ENCODE measurements at places on chromosomes 5 and 9.
A peak's percentile ranks its signal among the peaks of the same experiment; 100 is the strongest.

DNA sequence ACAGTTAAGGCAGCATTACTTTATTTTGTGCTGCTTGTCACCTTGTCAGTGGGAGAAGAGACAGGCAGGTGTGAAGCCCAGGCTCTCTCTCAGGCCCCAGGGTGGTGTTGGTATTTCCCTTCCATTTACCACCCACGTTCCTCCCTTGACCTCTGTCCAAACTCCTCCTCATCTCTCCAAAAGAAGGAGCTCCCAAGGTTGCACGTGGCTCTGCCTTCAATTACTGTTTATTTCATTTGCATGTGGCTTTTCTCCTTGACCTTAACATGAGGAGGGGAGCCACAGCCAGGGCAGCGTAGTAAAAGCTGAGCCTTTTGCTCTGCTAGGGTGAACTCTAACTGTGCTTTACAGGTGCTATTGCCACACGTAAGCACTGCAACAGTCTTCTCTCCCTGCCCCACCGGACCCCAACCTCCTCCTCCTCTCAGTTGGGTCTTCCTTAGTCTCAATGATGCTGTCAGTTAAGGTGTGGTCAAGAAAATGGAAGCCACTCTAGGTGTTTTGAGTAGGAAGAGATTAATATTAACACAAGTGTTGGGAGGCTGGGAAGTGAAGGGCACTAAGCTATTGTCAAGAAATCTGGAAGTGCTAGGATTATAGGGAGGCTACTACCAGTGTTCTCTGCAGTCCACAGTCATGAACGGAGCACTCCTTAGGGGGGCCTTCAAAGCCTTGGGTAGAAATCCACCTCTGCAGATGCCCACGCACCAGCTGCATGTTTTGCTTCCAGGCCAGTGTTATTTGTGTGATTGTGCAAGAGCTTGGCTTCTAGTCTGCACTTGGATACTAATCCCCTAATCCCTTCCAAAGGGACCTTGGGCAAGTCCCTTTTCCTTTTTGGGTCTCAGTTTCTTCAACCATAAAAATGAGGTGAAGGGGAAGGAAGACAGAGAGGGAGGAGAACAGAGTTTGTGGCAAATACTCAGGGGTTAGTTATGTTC is 3.9 kb upstream of the ALDH1B1 start:
- DNase-seq: no peak

DNA sequence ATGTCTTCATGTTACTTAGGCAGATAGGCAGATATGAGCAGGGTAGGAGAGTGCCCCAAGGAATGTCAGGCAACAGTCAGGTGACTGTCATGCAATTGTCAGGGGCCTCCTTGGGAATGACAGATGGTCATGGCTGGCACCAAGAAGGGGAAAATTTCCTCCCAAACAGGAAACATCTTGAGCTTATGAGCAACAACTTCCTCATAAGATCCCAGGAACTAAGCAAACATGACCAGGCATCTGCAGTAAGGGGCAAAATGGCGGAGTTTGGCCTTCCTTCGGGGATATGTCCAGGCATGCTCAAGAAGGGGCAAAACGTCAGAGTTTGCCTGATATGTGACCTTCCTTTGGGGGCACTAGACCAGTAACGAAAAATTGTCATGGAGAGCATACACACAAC is 591.8 kb downstream of the PDE4D start:
- no peak for DNase-seq

DNA sequence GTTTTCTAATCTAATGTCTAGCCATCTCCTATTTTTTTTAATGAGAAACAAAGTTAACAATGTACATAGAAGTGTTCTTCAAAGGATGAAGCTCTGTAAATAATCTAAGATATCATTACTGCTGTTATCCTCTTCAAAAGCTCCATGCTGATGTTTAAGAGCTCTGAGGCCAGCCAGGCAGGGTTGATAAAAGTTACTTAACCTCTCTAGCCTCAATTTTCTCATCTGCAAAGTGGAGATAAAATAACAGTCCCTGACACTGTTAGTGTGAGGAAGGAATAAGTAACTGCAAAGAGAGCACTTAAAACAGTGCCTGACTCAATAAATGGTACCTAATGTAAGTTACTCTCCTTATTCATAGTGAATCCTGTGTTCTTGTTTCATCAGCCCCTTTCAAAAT is 60.1 kb downstream of the LHFPL2 start:
- no peak for DNase-seq

DNA sequence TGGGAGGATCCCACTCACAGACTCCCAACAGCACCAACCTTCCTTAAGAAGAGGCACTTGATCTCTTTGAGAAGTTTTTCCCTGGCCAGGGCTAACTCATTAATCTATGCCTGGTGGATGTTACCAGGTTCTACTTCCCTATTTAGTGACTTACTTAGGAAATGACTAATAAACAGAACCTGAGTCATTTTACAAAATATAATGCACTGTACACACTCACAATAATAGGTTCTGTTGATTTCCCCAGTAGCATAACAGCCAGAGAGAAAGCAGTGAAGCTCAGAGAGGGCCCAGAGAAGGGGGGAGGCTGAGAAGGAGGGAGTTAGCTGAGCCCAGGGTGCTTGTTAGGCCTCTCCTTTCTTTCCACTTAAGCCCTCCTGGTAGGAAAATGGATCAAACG is 27.1 kb downstream of the FRMD3 start:
- DNase-seq: no peak

DNA sequence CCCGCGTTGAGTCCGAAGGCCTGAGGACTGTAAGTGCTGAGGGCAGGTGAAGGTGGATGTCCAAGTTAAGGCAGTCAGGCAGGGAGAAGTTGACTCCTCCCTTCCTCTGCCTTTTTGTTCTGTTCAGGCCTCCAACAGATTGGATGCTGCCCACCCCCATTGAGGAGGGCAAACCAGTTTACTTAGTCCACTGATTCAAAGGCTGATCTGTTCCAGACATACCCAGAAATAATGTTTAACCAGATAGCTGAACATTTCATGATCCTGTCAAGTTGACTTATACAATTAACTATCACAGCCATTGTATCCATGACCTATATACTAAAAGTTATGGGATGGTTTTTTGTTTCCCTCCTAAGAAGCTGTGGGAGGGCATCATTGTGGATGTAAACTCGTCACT is 8.3 kb upstream of the TEX48 start:
- no peak for DNase-seq

DNA sequence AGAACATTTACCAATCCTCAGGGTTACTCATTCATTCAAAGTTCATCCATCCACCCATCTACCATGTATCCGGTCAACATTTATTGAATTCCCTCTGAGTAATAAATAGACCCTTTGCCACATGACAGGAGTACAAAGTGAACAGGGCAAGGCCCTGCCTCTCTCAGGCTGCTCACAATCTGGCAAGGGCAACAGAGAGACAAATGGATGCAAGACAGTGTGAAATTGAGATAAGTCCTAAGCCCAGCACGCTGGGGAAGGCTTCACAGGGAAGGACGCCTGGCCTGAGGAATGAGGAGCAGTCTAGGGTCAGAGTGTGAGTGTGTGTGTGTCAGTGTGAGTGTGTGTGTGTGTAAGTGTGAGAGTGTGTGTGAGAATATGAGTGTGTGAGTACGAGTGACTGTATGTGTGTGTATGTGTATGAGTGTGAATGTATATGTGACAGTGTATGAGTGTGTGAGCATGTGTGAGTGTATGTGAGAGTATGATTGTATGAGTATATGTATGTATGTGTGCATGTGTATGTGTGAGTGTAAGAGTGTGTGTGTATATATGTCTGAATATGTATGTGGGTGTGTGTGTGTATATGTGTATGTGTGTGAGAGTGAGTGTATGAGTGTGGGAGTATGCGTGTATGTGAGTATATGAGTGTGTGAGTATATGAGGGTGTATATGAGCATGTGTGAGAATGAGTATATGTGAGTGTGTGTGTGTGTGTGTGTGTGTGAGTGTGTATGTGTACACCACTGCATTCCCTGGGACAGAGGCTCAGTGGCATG is 145.6 kb downstream of the FSTL4 start:
- DNase-seq: no peak

- DNase-seq: peak; percentile 85
Measured at GRCh38 chr5:134577022-134577795, 51.7 kb downstream of the JADE2 start.

GRCh38 chr9:96131825-96132224 is 170.2 kb downstream of the HSD17B3 start:
- no peak for DNase-seq

DNA sequence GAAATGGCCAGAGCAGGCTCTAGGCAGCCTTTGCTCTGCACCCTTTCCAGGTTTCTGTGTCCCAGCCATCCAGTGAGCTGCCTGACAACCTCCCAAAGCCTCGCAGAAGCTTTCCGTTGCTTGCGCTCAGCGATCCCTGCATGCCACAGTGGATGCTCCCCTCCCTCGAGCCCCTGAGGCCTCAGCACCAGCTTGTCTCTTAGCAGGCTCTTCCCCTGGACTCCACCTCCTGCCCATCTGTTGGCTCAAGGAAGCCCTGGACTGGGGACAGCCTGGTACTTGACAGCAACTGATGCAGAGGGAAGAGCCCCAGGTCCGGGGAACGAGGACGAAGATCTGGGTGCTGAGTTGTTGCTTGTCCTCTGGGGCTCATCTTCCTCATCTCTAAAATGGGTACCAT is 23.2 kb downstream of the TSPAN17 start:
- no peak for DNase-seq

GRCh38 chr5:87853541-87853940 is 415.1 kb downstream of the TMEM161B start:
- DNase-seq: no peak

- peak; percentile 42 for DNase-seq
Measured at GRCh38 chr5:176891331-176891958, 7.7 kb downstream of the HK3 start.

DNA sequence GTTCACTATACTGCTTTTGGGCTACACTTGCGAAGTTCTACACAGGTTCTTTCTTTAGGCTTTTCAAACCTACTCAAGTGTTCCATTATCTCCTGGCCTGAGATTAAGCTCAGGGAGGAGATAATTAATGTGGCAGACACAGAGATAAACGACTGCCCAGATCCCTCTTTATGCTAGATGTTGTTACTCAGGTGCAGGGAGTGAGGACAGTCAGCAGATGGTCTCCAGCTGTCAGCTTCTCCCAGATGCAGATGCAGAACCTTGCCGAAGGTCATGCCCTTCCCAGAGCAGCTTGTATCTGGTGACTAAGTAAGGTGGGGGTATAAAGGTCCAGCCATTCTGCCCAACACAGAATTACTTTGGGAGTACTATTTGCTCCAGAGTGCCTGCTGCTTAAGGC is 166.2 kb downstream of the ZNF462 start:
- DNase-seq: no peak

DNA sequence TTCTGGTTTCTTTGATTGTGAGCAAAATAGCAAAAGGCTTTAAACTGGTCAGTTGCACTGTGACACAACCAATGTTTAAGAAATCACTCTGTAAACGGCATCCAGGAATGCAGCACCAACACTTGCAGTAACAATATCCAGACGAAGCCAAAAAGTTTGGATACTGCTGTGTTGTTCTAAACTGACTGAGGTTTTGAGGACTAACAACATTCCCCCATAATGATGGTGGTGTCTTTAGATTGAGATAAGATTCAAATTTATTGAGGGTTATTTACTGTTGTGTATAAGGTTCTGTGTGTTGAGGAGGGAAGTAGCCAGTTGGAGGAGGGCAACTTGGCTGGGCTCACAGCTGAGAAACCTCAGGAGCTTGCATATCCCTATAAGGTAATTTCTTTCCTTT is 353.6 kb downstream of the BNC2 start:
- peak; percentile 69 for DNase-seq

GRCh38 chr5:83364312-83365299 is 106.9 kb upstream of the VCAN start:
- no peak for DNase-seq

DNA sequence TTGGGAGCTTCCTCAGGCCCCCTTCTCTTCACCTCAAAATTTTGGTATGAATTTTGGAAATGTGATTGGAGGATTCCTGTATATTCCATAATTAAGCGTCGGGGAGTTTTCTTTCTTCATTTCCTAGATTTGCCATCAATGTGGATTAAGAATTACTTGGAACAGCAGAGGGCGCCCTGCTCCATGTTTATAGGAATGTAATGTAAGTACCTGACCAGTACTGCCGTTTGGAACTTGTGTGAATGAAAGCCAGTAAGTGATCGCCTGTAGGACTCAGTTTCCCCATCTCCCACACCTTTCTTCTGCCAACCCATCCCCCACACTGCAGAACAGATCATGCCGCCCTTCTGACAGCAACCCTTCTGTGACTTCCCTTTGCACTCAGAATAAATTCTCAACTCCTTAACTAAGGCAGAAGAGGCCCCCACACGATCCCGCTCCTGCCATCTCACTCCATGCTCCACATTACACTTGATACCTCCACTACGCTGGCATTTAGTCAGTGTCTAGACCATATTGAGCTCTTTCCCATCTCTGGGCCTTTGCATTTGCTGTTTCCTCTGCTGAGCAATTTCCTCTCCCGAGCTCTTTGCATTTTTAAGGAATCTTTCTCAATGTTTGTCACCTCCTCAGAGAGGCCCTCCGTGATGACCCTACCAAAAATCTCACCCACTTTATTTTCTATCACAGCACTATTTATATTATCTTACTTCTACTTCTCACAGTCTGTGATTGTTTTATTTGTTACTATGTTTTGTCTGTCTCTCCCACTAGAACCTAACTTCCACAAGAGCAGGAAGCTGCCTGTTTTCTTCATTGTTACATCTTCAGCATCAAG is 79.5 kb upstream of the HTR4 start:
- peak; percentile 83 for DNase-seq

GRCh38 chr5:137734331-137734730 is 1.6 kb downstream of the KLHL3 start:
- DNase-seq: no peak

- no peak for DNase-seq
Measured at GRCh38 chr5:128109138-128109537, 25.6 kb downstream of the SLC12A2 start.

DNA sequence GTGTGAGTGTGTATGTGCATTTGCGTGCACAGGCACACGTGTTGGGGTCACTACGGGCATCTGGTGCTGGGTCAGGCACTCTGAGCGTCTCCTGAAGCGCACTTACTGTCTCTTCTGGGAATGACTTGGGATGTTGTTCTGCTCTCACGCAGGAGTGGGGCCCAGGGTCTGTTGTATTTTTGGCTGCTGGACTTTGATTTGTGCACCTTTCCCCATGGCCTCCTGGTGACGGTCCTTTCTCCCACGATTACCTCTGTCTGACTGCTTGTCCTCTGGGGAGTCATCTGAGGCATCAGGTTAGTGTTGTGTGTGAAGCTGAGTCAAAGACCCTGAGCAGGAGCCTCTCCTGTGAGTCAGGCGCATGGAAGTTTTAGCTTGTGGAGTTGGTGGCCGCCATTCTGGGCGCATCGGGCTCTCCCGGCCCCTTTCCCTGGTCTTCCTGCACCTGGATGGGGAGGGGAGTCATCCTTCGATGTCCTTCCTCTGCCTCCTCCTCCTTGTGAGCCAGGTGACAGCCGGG is 62.1 kb downstream of the RXRA start:
- no peak for DNase-seq
